Skin of body (tissue), 3 donors: ENCODE measurements at places on chromosomes 13 and 19.

DNA sequence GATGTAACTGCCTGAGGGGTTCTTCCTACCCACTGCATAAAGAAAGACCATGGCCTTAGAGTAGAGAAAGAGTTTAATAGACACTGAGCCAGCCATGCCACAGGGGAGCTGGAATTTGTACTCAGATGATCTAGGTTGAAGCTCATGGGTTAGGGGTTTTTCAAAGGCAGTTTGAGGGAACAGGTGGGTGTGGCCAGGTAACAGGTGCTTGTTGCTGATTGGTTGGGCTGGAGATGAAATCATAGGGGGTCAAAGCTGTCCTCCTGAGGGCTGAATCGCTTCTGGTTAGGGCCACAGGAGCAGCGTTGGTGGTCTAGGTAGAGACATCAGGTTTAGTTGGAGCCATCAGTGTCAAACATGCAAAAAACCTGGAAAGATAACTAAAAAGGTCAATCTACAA, 59.2 kb upstream of the CSNK1A1L start:
- DNase-seq, result no peak

DNA sequence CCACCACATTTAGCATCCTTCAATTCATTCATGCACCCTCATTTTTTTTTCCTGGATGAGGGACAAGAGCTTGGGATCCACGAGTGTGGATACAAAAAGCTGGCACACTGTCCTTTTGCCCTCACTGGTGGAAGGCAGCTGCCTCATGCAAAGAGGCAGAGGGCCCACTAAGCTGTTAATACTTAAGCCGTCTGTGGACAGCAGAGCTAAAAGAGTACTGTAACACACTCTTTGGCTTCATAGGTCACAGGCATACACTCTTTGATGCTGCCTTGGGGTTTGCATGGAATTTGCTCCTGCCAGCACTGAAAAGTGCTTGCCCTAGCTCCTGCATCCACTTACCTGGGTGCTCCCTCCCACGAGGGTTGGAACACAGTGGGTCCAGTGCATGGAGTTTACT, 978.4 kb upstream of the SPRY2 start:
- no peak for DNase-seq

DNA sequence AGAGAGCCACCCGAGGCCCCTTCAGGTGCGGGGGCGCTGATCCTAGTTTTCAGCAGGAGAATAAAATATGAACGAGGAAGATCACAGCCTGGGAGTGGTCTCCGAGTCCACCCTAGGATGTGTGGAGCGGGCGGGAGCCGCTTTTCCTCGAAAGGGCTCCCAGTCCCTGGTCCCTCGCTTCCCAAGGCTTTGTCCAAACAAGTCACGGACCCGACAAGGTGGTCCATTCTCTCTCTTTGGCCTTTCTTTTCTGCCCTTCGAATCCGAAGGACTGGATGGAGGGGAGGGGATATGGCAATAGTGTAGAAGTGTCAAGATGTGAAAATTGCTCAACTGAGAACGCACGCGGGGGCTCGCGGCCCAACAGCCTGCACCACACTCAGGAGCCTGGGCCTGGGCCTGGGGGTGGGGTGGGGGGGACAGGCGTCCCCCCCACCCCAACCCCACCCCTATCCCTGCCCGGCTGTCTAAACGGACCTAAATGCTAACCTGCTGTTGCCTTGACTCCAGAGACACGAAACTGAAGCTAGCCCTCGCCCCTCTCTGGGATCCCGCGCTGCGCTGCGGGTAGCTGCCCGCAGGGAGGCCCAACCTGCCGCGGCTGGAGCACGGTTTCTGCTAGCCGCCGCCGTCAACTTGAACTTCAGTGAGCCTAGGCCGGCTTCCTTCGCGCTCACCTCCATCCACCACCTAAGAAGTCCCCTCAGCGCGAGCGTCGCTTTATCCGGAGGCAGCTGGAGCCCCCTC, 7.1 kb downstream of the ZIC2 start:
- no peak for DNase-seq

GRCh38 chr19:15124572-15125231, 17.5 kb downstream of the SYDE1 start:
- no peak for DNase-seq

DNA sequence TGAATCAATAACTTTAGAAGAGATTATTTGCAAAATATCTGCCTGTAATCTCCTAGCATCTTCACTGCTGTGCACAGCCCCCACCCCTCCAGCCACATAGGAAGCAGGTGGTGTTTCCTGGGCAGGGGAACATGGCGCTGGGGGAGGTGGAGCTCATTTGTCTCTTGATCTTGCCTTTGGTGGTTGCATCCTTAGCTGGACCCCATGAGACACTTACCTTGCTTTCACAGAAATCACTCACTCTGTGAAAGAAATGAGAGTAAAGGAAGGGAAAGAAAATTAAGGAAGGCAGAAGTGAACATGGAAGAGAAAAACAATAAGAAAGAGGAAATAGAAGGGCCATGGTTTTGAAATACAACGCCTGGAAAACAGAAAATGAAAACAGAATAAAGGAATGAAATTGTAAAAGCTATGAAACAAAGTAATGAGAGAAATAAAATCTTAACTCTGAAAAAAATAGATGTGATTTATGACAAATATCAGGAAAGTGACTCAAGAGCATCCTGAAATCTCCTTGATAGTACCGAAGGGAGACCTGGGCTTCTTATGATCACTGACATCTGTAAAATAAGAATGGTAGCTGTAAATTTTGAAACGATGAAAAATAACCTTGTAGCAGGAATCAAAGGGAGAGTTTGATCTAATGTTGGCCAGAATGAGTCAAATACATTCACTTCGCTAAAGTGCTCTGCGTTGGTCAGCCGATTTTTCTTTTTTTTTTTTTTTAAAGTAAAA, 17.2 kb upstream of the RNASEH2B start:
- DNase-seq, result no peak

DNA sequence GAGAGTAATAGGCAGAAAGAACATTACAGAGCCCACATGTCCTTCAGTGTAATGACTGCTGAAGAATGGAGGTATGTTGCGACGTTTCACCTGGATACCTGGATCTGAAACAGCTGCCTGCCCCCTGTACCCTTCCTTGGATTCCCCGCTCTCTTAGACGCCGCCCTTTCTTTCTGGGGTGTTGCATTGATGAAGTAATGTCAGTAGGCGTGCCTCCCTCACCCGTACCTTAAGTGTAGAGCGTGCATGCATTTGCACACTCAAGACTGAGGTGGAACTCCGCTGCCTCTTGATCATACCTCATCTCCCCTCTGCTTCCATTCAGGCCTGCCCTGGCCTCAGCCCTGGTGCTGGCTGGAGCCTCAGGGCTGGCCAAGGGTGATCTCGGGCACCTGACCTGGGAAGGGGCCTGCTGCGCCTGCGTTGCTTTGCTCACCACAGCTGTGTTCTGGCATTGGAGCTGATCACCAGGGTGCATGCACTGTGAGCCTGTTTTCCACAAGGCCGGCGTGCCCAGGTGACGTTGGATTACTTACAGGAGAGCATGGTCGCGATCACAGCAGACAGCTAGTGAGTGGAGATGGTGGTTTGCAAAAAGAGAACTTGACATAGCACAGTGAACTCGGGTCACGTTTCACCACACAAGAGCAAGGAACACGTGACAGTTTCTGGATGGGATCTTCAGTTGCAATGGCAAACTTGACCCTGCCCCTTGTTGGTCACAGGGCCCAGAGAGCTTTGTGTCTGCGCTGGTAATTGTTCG, 99.0 kb downstream of the ARHGEF7 start:
- DNase-seq, result no peak
